Fibroblast of upper back skin (primary cell): ENCODE measurements at places on chromosomes 13 and 19.

GRCh38 chr19:35370722-35371121 lies at the start of gene GPR42:
Gene GPR42, plus strand, starts transcription at chr19:35371068. Its CDS starts 292 bp downstream, at chr19:35371360.
- DNase-seq, result no peak

DNA sequence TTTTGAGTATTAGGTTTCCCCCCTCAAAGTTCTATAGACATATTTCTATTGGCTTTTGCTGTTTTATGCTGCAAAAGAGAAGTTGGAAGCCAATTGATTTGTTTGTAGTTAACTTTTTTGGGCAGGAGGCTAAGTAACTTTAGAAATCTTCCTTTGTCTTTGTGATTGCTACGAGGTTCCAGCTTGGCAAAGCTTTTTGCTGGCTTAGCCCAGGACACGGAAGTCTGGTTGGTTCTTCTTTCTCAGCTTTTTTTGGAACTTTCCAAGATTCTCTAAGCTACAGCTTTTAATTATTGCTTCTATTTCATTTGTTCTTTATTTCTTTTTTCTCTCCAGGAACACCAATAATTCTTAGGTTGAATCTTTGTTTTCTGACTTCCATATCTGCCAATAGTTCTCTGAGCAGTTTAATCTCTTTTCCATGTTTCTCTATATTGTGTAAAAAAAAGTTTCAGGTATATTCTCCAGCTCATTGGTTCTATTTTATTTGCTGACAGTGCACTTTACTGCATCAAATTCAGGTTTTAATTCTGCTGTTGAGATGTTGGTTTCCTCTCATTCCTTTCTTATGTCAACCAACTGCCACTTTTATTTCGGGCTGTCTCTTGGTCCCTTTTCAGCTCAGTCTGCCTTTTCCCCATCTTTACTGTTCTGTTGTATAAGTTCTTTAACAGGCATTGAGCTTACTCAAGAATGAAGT lies 27.8 kb downstream of the MBNL2 start:
- DNase-seq, result no peak

DNA sequence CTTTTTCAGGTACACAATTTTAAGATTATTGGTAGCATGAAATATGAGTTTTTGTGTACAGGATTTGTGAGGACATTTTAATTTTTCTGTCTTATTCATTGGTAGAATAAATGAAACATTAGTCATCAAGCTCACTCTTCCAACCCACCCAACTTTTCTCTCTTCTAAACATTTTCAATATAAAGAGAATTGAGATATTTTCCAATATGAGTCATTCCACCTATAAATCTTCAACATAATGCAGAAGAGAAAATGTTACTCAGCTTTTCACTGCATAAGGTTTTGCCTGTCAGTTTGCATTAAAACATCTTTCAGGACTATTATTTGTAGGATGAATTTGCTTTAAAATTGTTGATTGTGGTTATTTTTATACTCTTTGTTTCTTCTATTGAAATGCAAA lies 330.7 kb downstream of the PCDH20 start:
- peak; percentile 75 for DNase-seq

DNA sequence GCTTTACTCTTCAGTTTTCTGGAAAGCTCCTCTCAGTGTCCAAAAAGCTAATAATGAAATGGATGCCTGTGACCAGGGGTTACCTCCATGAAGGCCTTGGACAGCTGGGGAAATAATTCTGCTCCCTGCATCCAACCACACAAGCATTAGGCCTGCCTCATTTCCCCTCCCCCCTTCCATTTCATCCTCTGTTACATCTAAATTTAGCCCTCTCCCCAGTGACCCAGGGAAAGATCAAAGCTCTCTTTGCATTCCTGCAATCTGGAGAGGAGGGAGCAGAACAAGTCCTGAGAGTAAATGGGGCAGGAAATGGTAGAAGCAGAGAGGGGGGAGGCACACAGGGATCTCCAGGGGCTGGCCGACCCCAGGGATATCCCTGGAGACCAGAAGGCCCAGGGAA lies 452.7 kb downstream of the TSHZ3 start:
- peak; percentile 20 for DNase-seq

GRCh38 chr13:36366031-36366430 lies 19.8 kb upstream of the SPART start:
- DNase-seq, result no peak

DNA sequence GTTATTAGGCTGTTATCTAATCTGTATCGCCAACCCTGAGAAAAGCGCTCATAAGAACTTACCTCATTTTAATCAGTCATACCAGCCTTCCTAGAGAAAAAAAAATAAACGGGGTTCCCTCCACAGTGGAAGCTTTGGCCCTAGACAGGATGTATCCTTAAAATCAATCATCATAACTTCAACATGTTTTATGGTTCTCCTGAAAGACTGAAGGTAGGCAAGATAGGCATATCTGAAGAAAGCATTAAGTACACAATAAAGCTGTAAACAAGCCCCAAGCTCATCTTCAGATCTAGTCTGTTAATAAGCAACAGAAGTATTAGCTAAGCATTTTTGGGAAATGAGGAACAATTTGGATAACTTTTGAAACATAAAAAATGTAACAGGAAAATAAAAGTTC lies 18.7 kb upstream of the SERP2 start:
- no peak for DNase-seq

- DNase-seq, result peak; percentile 26
Observed at GRCh38 chr13:101231751-101232428, 184.4 kb downstream of the NALCN start.

DNA sequence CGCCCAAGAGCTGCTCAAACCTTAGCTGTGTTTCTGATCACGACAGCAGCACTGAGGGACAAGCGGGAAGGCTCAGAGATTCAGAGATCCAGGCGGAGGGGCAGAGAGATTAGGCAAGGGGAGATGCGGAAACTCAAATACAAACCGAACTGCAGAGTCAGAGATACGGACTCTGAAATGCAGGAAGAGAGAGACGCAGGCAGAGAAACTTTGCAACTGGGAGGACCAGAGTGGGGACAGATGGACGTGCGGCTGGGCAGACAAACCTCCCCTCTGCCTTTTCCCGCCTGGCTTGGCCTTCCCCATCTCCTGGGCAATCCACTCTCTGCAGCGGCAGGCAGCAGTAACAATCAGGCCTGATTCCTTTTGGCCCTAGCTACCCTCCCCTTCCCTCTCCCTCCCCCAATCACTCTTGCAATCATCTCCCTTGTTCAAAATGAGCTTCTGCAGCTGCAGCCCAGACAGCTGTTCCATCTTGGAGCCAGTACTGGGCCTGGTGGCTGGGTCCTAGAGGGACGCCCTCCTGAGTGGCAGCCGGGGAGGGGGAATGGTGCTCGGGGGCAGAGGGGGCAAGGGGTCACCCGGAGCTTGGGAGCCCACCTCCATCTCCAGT lies 29.7 kb downstream of the OLFM2 start:
- no peak for DNase-seq

DNA sequence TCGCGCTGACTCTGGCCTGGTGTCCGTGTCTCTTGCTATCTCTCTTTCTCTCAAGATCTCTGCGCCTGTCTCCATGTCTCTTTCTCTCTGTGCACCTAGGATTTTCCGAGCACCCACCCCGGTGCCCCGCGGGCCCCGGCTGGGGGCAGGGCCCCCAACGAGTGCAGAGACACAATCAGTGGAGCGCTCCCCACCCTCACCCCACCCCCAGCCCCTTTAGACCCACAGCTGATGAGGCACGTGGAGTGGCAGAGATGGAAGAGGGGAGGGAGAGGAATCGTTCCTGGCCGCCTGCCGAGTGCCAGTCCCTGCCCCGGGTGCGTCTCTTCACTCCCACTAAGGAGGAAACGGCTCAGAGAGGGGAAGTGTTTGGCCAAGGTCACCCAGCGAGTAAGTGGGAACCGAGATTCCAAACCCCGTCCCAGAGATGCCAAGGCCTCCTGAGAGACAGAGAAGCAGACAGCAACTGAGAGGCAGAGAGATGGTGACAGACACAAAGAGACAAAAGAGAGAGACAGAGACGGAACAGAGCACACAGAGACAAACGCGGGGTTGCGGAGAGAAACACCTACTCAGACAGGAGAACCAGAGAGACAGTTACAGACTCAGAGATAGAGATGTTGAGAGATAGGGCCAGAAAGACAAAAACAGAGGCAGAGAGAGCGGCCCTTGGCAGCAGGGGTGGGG lies 626 bp upstream of the BCL3 start:
- peak; percentile 57 for DNase-seq

DNA sequence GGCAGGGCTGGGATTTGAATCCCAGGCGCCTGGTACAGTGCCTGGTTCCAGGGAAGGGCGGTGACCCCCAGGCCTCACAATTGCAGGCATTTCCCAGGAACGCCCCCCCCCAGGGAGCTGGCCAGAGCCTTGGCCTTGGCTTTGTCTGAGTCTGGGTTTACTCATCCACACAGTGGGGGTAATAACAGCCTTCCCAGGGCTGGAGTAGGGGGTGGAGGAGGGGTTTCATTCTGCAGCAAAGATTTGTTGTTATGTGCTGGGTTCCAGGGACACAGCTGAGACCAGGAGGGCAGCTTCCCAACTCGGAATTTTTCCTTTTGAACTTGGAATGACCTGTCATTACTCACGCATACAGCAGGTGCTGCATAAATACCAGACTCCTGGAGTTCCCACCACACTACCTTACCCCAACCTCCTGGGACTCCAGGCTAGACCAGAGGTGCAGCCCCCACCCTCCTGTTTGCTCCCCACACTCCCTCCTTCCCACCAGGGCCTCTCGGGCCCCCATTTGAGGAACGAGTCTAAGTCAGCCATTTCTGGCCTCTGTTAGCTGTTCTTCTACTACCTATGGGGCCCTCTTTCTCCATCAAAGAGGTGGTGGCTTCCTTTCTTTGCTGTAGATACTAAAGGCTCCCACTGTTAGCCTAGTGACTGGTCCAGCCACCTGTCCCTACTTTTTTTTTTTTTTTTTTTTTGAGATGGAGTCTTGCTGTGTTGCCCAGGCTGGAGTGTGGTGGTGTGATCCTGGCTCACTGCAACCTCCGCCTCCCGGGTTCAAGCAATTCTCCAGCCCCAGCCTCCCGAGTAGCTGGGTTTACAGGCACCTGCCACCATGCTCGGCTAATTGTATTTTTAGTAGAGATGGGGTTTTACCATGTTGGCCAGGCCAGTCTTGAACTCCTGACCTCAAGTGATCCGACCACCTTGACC lies 1.6 kb upstream of the ADAMTS10 start:
- peak; percentile 92 for DNase-seq

- no peak for DNase-seq
Observed at GRCh38 chr13:114127473-114128347, 4.7 kb downstream of the RASA3 start.

DNA sequence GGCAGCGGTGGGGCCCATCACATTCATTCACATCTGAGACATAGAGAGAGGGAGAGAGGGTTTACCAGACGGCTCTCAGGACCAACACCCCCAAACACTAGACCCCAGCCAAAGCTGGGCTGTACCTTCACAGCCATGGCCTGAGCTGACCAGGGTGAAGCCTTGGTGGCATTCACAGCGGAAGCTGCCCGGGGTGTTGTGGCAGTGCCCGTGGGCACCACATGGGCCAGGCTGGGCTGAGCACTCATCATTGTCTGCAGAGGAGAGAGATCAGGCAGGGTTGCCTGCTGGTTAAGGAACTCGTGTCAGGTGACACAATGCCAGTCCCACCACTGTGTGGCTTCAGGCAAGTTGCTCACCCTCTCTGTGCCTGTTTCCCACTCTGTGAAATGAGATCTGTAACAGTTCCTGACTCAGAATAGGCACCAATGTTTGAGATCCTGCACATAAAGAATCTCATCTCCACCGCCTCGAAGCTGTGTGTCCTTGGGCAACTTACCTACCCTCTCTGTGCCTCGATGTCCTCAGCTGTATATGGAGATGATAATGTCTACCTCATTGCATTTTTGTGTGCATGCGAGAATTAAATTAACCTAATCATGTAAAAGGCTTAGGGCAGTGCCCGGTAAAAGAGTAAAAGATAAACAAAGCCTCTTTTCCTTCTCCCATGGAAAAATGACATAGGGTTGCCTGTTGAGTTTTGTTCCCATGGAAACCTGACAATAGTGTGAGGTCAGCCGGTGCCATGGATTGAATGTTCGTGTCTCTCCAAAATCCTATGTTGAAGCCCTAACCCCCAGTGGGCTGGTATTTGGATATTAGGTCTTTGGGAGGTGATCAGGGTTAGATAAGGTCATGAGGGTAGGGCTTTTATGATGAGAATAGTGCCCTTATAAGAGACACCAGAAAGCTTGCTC lies 22.9 kb downstream of the CCL25 start:
- DNase-seq, result no peak

GRCh38 chr13:103403148-103403740 lies 337.0 kb upstream of the SLC10A2 start:
- no peak for DNase-seq

DNA sequence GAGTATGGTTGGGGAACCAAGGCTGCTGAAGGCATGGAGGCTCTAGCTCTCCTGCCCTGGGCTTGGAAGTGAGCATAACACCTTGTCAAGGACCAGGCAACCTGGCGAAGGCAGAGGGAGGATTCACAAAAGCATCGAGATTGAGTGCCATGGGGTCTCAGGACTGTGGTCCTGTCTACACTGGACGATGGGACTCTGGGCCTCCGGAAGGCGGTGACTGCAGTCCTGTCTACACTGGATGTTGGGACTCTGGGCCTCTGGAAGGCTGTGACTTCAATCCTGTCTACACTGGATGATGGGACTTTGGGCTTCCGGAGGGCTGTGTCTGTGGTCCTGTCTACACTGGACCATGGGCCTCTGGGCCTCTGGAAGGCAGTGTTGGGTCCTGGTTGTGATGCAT lies 290.4 kb downstream of the TEX29 start:
- DNase-seq, result no peak

GRCh38 chr13:106028911-106029310 lies 506.6 kb downstream of the EFNB2 start:
- DNase-seq, result peak; percentile 50

DNA sequence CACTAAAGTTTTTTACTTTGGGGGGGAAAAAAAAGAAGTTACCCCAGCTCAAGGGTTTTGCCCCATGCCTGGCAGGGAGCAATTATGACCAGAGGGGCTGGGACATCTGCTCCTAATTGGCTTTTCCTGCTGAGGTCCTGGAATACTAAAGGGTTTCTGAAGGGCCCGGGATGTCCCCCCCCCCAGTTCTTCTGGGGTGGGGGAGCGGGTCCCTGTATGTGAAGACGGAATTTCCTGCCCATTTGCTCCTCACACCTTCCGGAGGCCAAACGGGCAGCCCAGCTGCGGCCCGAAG lies 1.1 kb upstream of the DLL3 start:
- no peak for DNase-seq
